Spinal cord (tissue), 10 donors: ENCODE measurements at places on chromosomes 2 and 18. TPM values are rescaled to one million over a fixed set of nuclear protein-coding genes. Genes with fewer than 3 reads are reported as not detected.

DNA sequence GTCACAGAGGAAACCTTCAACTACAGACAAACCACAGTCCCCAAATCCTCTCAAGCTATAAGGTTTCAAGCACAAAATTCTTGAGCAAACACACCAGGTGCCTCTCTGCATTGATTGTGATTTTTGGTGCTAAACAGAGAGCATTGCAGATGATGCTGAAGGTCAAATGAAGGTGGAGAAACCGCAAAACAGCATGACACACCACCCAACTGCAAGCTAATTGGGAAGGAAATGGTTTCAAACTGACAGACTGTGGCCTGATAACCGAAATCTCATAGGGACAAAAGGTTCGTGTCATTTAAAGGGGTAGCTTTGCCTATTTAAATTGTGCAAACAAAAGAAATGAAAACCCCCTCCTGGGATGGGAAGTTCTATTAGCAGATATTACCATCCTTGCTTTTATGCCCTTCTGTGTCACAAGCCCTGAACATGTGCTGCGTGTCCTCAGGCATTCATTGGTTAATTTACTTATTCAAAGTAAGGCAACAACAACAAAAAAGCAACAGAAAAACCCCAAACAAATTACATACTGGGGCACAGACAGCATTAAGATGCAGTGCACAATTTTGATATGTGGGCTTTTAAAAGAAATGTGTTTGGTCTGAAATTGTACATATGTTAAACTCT, 154.9 kb downstream of the AQP4 start:
- DNase-seq: peak; percentile 71

GRCh38 chr2:96091711-96092572, 24.4 kb downstream of the ADRA2B start:
- DNase-seq: no peak

DNA sequence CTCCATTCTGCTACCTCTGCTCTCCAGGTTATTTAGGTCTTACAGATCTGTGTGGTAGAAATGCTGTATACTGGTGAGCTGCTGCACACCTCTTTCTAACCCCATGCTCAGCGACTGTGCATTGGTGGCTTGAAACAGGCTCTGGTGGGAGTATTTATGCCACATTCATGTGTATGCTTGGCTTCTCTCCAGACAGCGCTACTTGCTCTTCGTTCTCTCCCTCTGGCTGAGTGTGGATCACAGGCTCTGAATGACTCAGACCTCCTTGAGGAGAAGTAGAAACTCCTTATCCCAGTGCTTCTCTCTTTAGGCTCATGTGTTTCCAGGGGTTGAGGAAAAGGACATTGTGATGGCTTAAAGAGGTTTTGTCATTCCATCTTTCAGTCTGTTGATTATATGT, 54.9 kb downstream of the FHOD3 start:
- peak; percentile 74 for DNase-seq

The KLHL41 gene
- total RNA-seq: 3.9 TPM
